Left ventricle myocardium superior (tissue), 1 donor: ENCODE measurements at places on chromosomes 1 and 21. TPM values are rescaled to one million over a fixed set of nuclear protein-coding genes. Genes with fewer than 3 reads are reported as not detected.

GRCh38 chr1:50378770-50379169 is 44.5 kb downstream of the DMRTA2 start:
- DNase-seq, result no peak

DNA sequence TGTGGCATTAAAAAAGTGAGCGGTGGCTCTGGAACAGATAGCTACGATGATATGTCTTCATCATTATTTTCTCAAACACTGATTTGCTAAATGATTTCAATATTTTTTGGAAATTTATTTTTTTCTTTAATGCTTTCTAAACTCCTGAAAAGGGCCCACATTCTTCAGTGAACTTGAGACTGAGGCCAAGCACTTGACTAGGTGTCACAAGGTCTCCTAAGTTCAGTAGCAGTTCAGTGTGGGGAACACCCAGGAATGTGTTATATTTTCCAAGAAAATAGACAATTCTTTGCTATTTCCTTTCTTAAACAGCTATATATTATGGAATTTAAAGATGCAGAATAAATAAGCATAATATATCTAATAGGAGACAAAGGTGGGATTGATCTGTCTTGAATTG is 850.9 kb downstream of the USP25 start:
- no peak for DNase-seq

DNA sequence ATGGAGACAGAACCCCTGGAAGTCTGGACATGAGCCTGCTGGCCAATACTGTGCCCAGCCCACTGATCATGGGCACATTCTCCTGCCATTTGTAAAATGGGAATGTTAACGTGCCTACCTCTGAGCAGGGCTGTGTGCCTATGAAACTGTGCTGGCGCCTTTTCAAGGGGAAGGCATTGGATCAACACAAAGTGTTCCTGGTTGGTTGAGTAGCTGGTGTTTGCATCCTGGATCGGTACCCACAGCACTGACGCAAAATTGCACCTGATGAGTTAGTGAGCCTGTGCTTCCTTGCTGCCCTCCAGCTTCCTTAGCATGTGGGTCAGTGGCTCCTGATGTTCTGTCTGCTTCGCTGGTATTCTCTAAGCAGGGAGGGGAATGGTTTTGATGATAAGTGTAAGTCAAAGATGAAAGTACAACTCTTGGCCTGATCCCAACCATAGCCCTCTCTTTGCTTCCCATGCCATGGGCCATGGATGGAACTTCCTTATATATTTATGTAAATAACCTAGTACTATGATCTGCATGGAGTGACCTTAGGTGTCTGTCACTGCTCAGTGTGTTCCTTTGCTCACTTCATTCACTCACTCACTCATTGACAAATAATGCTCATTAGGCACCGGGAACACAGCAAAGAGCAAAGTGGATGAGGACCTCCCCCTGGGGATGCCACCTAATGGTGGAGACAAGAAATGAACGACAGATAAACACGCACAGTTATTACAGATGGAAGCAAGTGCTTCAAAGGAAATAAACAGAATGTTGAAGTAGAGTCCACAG is 22.7 kb downstream of the MAB21L3 start:
- no peak for DNase-seq

- DNase-seq, result peak; percentile 34
Observed at GRCh38 chr1:235253219-235253962, 74.6 kb downstream of the ARID4B start.

GRCh38 chr1:177862916-177863315 is 106.9 kb downstream of the SEC16B start:
- DNase-seq, result no peak

DNA sequence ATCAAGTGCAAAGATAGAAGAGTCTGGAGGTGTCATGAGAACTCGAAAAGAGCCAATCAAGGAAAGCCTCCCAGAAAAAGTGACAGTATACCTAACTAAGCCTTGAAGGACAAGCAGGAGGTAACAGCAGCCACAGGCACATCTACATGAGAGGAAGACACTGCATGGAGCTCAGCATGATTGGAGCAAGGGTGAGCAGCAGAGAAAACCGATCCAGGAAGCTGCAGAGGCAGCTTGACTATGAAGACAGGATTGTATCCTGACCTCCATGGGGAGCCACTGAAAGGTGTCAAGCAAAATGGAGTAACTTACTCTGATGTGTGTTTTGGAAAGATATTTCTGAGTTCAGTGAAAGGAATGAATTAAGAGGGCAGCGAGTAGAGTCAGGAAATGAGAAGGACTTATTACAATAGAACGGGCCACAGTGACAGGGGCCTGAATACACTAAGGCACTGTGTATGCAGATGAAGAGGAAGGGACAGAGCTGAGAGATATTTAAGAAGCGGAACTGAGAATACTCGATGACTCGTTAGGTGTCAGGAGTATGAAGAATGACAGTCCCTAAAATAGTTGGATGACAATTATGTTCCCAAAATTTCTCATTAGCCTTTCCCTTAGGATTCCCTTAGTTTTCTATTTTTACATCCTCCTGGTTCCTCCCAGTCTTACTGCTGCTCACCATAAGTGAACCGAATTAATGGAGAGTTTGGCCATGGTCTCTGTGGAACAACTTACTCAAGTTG is 139.3 kb upstream of the NFIA start:
- DNase-seq, result no peak

GRCh38 chr1:186299570-186299969 is 75.5 kb downstream of the TPR start:
- DNase-seq, result no peak

DNA sequence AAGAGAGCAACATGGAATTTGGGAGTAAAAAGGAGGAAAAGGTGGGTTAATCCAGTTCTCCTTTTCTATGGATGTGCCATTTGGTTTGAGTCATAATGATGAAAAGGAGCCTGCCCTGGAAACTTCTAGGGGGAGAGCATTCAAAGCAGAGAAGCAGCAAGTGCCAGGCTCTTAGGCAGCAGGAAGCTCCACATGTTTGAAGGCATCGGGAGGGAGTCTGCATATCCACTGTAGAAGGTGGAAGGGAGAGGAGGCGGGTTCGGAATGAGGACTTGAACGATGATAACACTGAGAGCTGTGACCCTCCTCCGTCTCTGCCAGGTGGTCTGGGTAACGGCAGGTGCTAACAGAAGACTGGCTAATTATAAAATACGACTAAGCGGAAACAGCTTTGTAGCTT is 128.2 kb downstream of the RYR2 start:
- DNase-seq, result no peak

- peak; percentile 33 for DNase-seq
Observed at GRCh38 chr21:26939601-26940111, 27.2 kb downstream of the ADAMTS5 start.

OR14K1 gene
- not detected for total RNA-seq

NEGR1 gene
- total RNA-seq, result 10.6 TPM

CFHR1 gene
- total RNA-seq, result not detected

HPDL gene
- total RNA-seq, result not detected
